ENCODE measurements at places on chromosomes 6 and 20.
A peak's percentile ranks its signal among the peaks of the same experiment; 100 is the strongest.

- DNase-seq = no peak
Observed at GRCh38 chr6:158076548-158076947, 91.5 kb downstream of the SERAC1 start.

DNA sequence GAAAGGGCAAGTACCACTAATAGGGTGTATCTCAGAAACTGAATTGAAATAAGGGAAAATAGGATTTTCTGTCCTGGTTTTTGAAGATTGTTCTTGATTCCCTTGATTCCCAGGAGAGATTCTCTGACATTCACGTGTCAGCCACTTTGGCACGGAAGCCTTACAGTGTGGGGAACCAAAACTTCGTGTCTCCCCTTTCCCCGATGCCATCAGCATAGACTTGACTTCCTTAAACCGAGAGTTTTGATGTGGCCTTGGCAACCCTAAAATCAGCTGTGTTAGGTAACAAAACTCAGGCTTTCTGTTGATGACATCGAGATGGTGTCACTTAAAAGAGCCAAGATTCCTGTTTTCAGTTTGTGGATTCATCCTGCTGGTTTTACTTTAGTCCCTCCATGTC lies 7.5 kb downstream of the HMGN4 start:
- DNase-seq = no peak

- no peak for DNase-seq
Observed at GRCh38 chr20:44917399-44917798, 7.5 kb downstream of the PABPC1L start.

- DNase-seq = no peak
Observed at GRCh38 chr6:37845026-37845911, 25.7 kb downstream of the ZFAND3 start.

DNA sequence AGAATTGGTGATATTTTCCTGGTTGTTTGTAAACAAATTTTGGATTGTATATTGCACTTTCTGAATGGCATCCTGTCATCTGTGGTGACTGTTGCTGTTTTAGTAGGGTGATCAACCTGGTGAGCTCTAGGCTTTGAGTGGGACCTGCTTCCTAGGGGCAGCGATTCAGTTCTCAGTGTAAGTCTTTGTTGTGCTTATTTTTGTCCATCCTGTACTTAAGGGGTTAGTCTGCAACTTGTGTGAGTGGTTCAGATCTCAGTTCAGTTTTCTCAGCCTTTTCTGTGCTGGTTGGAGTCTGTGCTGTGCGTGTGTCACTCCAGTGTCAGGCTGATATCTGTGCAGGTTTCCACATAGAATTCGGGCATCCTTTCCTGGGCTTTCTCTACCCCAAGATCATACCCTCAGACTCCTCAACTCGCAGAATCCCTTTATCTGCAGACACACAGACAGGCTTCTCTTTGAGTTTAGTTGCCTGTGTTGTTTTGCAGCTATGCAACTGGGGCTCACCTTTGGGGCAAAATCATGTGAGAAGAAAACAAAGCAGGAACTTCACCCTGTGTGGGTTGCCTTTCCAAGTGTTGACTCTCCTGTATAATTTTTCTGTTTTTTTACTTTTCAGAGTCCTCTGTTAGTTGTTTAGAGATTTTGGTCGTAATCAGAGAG lies 177.7 kb downstream of the FARS2 start:
- DNase-seq = no peak

GRCh38 chr20:21395666-21396598 lies 1.4 kb downstream of the NKX2-4 start:
- DNase-seq = peak; percentile 41

GRCh38 chr6:112027942-112028674 lies 25.8 kb upstream of the CCN6 start:
- DNase-seq = peak; percentile 55

DNA sequence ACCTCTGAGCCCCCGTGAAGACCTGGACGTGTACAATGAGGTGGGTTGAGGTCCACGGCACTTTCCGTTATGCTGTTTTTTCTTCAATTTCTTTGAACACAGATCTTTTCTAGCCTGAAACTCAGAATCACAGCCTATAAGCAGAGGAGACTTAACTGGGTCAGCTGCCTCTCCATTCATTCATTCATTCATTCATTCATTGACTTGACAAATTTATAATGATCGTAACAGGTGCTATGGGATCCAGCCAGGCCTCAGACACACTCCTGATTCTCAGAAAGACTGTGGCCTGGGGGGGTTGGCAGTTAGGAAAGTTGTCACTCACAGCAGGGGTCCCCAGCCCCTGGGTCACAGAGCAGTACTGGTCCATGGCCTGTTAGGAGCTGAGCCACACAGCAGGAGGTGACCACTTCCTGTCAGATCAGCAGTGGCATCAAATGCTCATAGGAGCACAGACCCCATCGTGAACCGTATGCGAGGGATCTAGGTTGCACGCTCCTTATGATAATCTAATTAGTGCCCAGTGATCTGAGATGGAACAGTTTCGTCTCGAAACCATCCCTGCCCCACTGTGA lies 38.6 kb upstream of the IRF4 start:
- no peak for DNase-seq

- no peak for DNase-seq
Observed at GRCh38 chr6:46998436-46999017, 43.6 kb downstream of the ADGRF1 start.

DNA sequence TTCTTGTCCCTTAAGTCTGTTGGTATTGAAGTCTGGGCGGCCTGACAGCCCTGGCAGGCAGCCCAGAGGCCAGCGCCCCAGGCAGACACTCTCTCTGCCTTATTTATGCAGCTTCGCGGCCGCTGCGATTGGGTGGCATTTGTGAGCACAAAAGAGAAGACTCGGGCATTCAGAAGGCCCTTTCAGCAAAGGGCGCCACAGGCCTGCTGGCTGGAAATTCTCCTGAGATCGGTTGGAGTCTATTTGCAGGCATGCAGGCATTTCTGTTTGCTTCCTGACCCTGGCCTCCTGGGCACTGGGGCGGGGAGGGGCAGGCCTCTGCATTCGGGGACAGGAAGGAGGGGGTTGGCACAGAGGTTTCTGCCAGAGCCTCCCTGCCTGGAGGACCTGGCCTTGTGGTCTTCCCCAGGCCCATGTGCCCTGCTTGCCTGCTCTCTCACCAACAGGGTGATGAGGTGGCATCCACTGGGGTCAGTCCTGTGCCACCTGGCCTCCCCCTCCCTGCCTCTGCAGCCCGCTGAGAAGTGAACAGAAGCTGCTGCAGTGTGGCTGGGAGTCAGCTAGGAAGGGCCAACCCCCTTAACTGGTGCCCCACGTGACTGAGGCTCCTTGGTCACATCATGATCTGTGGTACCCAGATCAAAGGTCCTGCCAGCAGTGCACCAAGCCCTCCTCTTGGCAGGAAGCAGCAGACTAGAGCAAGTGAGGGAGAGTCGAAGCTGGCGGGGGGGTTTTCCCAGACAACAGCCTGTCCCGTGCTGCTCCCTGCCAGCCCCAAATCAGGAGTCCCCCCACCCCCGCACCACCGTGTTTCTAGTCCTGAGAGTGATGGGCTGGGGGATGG lies 16.6 kb upstream of the CCDC167 start:
- peak; percentile 86 for DNase-seq

GRCh38 chr6:135018941-135019340 lies 35.7 kb downstream of the HBS1L start:
- no peak for DNase-seq

GRCh38 chr6:152271776-152272464 lies 365.2 kb downstream of the SYNE1 start:
- no peak for DNase-seq

GRCh38 chr20:62799459-62799858 lies 3.2 kb downstream of the MRGBP start:
- DNase-seq = no peak

DNA sequence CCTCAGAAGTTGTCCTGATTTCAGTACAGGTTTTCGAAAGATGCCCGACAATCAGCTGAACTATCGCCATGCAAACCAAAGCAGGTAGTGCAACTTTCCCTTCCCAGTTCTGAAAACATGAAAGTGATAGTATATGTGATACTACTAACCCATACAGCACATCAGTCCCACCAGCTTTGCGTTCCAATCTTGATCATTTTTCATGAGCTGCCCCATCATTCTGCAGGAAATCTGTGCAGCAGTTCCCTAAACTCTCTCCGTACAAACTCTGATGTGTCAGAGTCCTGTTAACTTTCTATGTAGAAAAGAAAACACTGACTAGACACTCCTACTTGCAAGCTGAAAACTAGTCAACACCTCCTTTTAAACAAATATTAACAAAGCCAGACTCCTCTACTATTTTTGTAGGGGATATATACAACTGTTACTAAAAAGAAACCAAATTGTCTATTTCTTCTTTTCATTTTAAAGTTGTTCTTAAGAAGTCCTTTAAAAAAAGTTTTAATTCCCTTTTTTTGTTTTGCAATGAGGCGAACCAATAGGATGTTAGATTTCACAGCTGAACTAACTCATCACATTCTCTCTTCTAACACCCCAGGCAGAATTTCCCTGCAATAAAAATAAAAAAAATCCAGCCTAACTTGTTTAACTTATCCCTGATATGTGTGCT lies 99.6 kb upstream of the DST start:
- DNase-seq = no peak

DNA sequence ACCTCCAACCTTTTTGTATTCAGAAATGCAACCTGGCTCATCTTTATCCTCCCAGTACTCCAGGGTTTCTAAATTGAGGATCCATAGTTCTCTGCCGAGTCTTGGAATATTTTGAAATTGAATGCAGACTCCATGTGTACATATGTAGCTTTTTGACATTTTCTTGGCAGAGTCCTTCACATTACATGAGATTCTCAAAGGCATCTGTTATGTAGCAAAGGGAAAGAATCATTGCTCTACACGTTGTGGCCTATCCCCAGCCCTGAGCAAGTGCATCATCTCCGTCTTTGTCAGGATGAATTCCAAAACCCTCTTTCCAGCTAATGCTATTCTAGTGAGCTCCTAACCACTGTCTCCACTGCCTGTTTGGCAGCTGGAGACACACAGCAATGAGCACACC lies 742.9 kb downstream of the DHX35 start:
- DNase-seq = no peak

GRCh38 chr20:10946124-10946880 lies 272.5 kb upstream of the JAG1 start:
- no peak for DNase-seq

- no peak for DNase-seq
Observed at GRCh38 chr6:44680202-44680720, 292.8 kb downstream of the CDC5L start.

- DNase-seq = no peak
Observed at GRCh38 chr6:50819466-50819903, 814 bp downstream of the TFAP2B start.

- peak; percentile 9 for DNase-seq
Observed at GRCh38 chr6:5398530-5398929, 137.2 kb downstream of the FARS2 start.

DNA sequence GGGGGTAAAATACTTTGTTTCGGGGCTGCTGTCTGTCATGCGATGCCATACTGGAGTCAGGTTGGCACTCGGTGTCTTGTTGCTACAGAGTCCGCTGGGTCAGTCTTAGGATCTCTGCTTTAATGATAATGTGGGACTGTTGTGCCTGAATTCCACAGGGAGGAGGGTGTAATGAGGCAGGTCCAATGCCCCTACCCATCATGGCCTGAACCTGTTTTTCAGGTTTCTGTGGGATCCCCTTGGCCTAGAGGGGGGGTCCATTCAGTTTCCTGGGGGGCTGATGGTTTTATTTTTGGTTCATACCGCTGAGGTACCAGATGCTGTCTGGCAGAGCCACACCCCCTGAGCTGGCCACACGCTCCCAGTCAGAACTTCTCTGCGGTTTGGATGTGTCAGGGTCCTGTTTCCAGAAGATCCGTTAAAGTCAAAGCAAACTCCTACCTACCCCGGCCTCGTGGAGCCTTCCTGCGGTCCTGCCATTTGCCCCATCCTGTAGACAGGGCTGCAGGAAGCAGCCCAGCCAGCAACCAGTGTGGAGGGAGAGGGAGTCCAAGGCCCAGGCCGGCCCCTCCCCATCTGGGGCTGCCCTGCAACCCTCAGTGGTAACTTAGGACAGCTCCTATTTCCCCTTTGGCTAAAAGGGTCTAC lies 69.7 kb downstream of the TCP11 start:
- DNase-seq = no peak

DNA sequence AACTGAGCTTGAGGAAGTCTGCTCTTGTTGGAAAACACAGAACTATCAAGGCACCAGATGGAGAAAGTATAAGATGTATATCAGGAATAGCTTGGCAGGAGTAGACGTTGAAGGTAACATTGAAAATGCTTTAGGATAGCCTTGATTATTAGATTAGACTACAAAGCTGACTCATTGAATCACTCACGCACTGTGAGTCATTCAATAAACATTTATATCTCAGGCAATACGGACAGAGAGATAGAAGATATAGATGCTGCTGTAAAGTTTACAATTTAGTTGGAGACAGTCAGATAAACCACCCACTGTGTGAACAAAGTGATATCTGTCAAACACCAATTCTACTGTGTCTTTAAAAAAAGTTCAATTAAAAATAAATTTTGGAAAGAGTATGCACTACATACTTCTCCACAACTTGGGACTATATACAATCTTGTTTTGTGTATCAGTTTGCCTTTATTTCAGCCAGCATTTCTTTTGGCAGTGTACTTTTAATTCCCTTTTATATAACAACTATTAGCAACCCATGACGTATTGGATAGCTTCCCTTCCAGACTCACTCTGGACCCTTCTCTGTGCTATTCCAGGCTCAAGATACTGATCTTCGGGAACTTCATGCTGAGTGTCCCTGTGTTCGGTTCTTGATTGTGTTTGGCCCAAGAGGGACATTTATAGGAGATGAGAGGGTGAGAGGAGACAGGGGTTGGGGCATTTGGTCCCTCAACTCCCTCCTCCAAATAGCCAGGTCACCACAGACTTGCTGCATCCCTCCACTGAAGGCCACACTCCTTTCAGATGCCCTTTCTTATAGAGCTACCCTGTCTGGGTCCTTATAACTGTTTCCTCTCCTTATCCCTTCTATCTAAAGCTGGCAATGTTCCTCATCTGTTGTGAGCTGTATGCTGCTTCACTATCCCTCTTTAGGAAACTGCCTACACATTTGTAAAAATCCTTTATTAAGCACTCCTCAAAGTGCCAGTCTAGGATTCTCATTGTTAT lies 176.6 kb upstream of the PTPRK start:
- no peak for DNase-seq

DNA sequence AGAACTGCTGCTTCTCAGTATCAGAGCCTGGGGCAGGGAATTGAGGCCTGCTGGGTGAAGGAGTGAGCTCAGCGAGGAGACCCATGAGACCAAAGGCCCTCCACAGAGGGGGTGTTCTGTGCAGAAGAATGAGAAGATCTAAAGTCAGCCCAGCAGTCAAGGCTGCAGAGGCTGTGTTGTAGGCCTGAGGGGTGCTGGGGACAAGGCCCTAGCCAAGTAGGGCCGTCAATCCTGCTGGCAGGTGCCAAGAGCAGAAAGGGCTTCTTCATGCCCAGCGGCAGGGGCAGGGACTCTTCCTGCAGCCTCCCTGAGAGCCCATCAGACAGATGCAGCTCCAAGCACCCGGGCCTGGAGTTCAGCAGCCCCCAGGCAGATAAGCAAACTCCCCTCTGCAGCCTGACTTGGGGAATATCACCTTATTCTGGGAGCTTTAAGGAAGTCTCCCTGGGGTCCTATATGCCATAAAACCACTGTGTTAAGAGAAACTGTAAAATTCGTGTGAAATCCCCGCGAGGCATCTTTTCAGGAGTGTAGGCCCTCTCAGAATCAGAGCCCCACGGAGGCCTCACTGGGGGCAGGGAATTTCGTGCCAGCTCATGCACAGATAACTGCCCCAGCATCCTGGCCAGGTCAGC lies 9.0 kb downstream of the CCDC167 start:
- DNase-seq = no peak

- DNase-seq = peak; percentile 1
Observed at GRCh38 chr6:152636021-152636608, 1.0 kb downstream of the SYNE1 start.

All from stimulated activated naive CD8-positive, alpha-beta T cell treated with anti-CD3 and anti-CD28 coated beads, Interleukin-15, amount 100 ng/mL, for 72 hours (primary cell).